NCI-H82 (cell line): ENCODE measurements at places on chromosomes 5 and 9.

GRCh38 chr5:2387634-2388325 lies 363.7 kb downstream of the IRX2 start:
- DNase-seq = no peak

DNA sequence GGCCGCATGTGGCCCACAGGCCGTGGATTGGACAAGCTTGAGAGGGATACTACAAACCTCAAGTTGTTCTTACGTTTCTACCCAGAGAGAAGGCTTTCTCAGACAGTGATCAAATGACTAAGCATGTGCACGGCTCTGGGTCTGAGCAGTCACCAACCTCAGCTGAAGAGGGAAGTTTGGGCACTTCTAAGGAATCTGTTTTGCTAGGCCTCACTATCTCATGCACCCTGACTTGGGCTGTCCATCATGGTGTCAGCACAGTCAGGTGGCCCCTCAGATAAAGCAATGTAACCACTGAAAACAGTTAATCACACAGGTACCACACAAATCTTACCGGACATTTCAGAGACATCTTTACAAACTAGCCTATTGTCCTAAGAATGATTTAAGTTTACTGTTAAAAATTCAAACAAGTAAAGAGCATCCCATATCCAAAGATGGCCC lies 24.6 kb downstream of the CSF2 start:
- no peak for DNase-seq

DNA sequence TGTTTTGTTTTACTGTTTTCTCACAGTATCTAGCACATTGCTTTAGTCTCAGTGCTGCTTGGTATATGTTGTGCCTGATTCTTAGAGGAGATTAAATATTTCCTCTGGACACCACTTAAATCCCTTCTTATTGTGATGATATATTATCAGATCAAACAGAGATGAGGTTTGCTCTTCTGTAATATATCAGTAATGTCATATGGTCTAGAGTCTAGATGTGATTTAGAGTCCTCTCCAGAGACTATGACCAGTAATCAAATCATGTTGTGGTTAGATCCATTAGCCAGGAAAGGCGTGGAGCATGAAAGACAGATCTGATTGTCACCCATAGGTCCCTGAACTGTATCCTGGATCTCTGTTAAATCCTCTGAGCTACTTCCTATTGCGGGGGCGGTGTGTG lies 24.4 kb downstream of the CAMK4 start:
- DNase-seq = peak; percentile 58

DNA sequence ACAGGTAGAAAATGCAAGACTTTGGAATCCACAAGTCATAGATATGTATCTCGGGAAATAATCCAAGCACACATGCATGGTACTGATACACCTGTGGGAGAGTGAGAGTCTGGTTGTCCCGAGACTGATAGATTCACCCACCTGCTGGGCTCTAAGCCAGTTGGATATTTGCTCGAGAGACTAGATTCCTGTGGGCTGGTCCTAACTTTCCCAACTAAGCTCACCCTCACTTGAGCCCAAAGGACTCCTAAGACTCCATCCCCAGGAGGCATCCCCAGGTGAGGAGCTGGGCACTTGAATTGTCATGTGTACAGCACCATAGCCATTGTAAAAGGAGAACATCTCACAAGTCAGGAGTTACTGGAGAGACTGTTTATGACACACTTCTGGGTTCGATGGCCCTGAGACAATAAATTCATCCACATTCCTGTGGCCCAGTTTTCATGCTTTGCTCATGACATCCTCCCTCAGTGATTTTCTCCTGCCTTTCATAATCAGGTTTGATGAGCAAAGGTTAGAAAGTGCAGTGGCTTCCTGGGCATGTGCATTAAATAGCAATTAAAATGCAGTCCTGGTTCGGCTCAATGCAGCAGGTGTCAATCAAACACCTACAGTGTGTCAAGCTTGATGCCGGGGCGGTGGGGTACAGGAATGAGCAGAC lies 18.1 kb downstream of the SLC1A1 start:
- DNase-seq = no peak

GRCh38 chr5:107485184-107485583 lies 185.6 kb downstream of the EFNA5 start:
- no peak for DNase-seq

DNA sequence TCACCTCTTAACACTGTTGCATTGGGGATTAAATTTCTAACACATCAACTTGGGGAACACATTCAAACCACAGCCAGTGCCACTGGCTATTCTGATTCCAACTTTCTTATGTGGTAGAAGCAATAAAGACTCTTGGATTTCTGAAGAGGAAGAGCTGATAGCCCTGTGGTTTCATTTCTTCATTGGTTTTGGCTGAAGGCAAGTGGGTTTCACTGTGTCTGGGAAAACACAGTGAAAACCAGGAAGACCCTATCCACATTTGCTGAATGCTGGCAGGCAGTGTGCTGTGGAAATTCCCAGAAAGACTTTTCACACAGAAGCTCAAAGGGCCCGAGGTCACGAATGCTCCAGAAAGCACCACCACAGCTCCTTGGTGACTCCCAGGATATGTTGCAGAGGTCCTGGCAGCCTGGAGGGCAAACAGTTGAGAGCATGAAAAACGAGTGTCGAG lies 67.1 kb downstream of the DAPK1 start:
- DNase-seq = no peak

GRCh38 chr5:45521067-45521466 lies 175.1 kb downstream of the HCN1 start:
- DNase-seq = peak; percentile 55

DNA sequence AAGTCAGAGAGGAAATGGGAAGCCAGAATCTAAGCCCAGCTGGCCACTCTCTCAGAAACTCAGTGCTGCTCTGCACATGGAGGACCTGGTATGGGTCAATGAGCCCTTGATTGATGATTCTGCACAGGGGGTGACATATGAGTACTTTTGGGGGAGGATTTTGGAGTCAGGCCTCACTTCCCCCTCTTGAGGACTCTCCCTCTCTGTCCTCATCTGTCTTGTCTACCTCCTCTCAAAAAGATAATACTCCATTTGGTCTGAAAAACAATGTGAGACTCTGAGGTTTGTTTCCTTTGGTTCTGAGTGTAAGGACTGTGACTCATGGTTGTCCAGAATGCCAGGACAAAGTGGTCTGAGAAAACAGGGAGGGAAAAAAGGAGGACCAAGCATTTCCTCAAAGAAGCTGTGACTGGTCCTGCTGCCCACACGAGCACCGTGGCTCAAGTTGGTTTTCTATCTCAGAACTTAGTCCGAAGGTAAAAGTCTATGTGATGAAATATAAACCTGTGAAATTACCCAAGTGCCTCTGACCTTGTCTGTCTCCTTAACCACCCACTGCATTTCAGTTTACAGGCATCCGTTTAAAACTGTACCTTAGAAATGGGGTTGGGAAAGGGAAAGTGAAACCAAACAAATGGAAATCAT lies 11.1 kb downstream of the TTC39B start:
- no peak for DNase-seq

GRCh38 chr5:54643685-54644106 lies 126.1 kb downstream of the SNX18 start:
- DNase-seq = no peak

- no peak for DNase-seq
Observed at GRCh38 chr9:128424268-128424780, 3.7 kb downstream of the CERCAM start.

DNA sequence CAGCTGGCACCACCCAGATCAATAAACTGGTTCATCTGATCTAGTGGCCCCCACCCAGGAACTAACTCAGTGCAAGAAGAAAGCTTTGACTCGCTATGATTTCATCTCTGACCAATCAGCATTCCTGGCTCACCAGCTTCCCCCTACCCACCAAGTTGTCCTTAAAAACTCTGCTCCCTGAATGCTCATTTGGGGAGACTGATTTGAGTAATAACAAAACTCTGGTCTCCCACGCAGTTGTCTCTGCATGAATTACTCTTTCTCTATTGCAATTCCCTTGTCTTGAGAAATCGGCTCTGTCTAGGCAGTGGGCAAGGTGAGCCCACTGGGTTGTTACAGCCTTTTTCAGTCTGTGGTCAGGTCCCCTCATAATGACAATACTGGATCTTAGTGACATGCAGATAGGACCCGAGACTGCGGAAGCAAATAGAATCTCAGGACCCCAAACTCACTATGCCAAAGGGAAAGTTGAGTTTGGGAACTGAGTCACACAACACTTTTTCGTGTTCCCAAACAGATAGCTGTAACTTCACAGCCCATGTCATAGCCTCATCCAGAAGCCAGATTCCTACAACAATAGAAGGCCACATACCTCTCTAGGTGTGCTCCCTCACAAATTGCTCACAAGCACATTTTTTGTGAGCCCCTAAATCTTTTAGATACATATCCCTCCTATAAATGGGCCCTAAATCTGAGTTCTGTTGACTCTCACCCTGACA lies 175.2 kb upstream of the RAI14 start:
- DNase-seq = no peak

GRCh38 chr5:150443242-150444075 lies 6.1 kb downstream of the RPS14 start:
- peak; percentile 79 for DNase-seq

- peak; percentile 4 for DNase-seq
Observed at GRCh38 chr5:56279291-56279690, 46.2 kb upstream of the ANKRD55 start.

- DNase-seq = no peak
Observed at GRCh38 chr9:122808141-122808540, 8.2 kb downstream of the OR1K1 start.

GRCh38 chr5:73367650-73368049 lies 80.9 kb downstream of the FOXD1 start:
- DNase-seq = no peak

- DNase-seq = no peak
Observed at GRCh38 chr5:43396762-43397304, 15.4 kb downstream of the CCL28 start.

DNA sequence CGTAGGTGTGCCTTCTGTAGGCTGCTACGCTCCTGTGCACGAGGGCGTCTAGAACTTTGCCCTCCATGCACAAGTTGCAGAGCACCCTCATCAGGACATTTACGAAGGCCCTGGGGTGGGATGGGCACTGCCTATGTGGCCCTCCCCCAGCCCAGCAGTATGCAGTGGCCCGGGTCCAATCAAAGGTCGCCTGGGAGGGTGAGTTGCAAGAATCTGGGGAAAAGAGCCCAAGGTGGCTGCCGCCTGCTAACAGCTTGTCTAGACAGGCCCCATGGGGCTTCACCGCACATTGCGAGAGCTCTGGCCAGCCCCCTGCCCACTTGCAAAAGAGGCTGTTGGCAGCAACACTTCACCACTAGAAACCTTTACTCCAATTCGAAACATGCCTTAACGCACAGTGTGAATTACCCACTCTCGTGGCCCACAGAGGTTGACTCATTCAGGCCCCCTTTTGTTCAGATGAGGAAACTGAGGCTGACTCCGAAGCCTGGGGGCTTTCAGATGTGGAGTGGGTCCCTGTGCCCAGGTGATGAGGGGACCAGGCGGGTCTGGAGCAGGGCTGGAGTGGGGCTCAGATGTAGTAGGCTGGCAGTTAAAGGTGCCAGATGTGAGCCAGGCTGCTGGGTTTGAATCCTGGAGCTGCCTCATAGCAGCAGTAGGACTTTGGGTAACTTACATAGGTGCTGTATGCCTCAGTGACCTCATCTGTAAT lies 31.8 kb upstream of the IL17B start:
- no peak for DNase-seq

- no peak for DNase-seq
Observed at GRCh38 chr5:80810425-80810824, 149.7 kb upstream of the RASGRF2 start.

DNA sequence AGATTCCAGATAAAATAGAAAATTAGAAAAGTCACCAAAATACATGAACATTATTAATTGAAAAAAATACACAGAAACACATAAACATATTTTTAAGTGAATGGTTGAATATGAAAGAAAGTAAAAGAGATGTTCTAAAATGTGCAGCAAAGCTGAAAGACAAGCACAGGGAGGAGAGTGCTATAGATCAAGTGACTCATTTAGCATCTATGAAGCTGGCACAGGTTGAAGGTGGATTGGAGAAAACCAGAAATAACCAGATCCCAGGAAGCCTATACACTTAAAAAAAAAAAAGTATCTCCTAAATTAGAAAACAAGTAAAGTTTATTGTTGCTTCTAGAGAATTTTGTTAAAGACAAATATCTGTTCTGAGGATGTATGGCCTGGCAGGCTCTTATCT lies 338.9 kb downstream of the CDH12 start:
- DNase-seq = no peak
